Esophagus squamous epithelium (tissue), 5 donors: ENCODE measurements at places on chromosomes 4 and X. TPM values are rescaled to one million over a fixed set of nuclear protein-coding genes. Genes with fewer than 3 reads are reported as not detected.

- no peak for DNase-seq
Measured at GRCh38 chr4:83644677-83645659, 109.1 kb downstream of the GPAT3 start.

- DNase-seq: no peak
Measured at GRCh38 chrX:19684311-19684710, 169.0 kb upstream of the MAP3K15 start.

GPRASP2 gene
- 10.1 TPM for total RNA-seq

DNA sequence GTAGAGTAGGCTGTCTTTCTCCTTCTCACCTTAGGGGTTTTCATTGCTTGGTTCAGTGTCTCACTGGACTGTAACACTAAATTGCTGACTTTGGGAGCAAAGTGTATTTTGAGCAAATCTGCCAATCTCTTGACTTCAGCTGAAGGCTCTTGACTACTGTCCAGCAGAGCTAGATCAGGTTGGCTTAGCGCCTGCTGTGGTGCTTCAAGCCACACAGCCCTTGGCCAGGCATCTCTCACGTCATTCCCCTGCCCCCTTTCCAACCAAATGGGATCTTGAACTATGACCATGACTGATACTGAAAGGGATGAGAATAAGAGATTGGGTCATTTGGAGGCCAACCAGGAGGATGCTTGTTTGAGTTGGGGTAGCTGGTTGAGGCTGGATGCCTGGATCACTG lies 4.8 kb downstream of the SLC16A2 start:
- no peak for DNase-seq

GPC3 gene
- 0.44 TPM for total RNA-seq

RHOH gene
- 5.0 TPM for total RNA-seq

MUC7 gene
- not detected for total RNA-seq

GRCh38 chr4:177511611-177512010 lies 69.4 kb upstream of the AGA start:
- DNase-seq: no peak

GRCh38 chrX:43349363-43349762 lies 306.7 kb upstream of the MAOA start:
- DNase-seq: no peak

ATP11C gene
- 16.5 TPM for total RNA-seq

CENPVL2 gene
- not detected for total RNA-seq

GRCh38 chr4:153281476-153281875 lies 63.0 kb upstream of the MND1 start:
- no peak for DNase-seq

GRCh38 chrX:102650903-102651241 lies 411 bp upstream of the GPRASP1 start:
- DNase-seq: no peak

GRCh38 chr4:123555807-123556273 lies 159.2 kb downstream of the SPRY1 start:
- no peak for DNase-seq

ZNF157 gene
- 0.19 TPM for total RNA-seq

DNA sequence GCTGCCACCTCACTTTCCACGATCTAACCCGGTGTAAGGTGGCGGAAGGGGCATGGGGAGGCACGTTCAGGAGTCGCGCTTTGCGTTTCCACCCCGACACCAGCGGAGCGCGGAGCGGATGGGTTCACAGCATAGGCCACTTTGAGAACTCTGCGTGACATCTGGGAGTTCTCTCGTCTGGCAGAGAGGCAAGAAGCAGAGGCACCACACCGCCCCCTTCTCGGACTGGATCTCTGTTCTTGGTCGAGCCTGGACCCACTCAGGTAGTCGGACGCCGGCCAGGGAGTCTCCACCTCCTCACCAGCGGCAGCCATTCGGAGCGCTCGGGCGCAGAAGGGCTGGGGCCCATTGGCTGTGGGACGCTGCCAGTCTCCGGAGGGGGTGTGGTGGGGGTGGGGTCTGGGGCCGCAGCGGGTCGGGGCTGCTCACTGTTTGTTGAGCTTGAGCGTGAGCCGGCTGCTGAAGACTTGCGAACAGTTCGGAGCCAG lies at the start of gene DACH2:
Gene DACH2 (plus strand): TSS at position 428 of the 488 bp plus-strand sequence.
- no peak for DNase-seq

DNA sequence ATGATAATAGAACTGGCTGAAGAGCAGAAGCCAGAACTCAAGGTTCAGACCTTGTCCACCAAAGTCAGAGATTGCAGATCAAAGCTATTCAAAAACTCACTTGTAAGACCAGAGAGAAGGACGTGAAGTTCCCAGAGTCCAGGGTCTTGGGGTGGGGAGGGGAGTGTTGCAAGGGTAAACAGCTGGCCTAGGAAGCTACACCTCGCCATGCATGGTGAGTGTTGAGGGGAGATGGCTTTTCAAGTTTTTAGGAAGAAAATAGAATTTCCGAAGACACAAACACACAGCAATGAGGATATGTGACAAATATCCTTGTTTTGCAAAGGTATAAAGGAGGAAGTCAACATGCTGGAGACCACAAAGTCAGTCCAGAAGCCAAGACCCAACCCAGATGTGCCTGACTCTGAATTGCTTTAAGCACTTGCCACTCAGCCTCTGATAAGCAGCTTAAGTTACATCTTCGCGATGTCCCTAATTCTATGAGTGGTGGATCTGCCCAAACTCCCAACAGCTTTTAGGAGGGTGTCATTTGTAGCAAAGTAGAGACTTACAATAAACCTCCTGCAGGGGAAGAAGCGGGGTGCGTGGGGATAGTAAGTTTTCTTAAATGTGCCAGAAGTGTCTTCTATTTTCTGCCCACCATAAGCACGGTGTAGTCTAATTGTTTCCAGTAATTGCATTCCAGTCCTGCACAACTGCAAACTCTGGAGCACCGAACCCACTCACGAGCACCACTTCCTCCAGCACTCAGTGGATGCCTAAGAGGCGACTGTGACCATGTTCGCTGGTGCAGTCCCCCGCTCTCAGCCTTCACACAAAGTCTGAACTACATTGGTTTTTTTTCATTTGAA lies 26.5 kb downstream of the HAND2 start:
- DNase-seq: no peak

GRCh38 chr4:6586715-6587325 lies 11.8 kb downstream of the MAN2B2 start:
- DNase-seq: no peak

GRCh38 chr4:38311495-38312126 lies 351.4 kb downstream of the PTTG2 start:
- DNase-seq: no peak

NXF3 gene
- not detected for total RNA-seq

DNA sequence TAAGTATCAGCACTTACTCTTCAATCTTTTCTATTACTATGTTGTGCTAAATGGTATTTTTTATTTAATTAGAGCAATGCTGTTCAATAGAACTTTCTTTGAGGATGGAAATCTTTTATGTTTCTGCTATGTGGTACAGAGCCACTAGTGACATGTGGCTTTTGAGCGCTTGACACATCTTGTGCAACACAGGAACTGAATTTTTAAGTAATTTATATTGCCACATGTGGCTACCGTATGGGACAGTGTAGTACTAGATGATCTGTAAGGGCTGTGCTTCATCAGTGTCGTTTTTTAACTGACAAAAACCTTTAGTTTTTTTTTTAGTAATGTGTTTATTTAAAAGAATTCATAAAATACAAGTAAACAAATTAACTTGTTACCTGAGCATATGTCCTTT lies 22.4 kb downstream of the HPRT1 start:
- DNase-seq: no peak

GRCh38 chr4:30402276-30402675 lies 317.9 kb upstream of the PCDH7 start:
- DNase-seq: no peak

DNA sequence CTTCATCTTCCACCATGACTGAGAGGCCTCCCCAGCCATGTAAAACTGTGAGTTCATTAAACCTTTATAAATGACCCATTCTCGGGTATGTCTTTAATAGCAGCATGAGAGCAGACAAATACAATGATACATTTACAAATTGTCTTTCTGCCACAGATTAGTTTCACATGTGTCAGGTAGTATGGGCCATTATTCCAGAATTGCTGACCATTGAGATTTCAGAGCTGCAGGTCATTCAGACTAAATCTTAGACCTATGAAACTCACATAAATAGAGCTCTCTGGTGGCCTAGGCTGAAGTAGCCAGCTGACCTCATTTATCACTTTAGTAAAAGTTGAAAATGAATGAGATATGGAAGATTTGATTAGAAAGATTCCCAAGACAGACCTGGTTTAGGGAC lies 105.8 kb downstream of the FIP1L1 start:
- no peak for DNase-seq

DNA sequence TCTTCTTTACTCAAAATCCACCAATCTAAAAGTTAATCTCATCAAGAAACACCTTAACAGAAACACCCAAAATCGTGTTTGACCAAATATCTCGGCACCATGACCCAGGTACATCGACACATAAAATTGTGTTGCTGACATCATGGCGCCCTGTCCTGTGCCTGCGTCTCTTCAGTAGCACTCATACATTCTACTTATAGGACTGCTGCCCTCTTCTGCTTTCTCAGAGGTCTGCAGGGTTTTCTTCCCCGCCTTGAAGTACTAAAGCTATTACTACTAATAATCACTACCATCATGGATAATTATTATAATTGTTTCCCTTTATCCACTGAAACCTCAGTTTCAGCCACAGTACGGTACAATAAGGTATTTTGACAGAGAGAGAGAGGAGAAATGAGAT lies 1403.1 kb upstream of the TENM3 start:
- no peak for DNase-seq

GALNTL6 gene
- total RNA-seq: not detected

ZAR1 gene
- not detected for total RNA-seq

- DNase-seq: no peak
Measured at GRCh38 chr4:160235285-160235684, 1132.4 kb downstream of the RAPGEF2 start.

DNA sequence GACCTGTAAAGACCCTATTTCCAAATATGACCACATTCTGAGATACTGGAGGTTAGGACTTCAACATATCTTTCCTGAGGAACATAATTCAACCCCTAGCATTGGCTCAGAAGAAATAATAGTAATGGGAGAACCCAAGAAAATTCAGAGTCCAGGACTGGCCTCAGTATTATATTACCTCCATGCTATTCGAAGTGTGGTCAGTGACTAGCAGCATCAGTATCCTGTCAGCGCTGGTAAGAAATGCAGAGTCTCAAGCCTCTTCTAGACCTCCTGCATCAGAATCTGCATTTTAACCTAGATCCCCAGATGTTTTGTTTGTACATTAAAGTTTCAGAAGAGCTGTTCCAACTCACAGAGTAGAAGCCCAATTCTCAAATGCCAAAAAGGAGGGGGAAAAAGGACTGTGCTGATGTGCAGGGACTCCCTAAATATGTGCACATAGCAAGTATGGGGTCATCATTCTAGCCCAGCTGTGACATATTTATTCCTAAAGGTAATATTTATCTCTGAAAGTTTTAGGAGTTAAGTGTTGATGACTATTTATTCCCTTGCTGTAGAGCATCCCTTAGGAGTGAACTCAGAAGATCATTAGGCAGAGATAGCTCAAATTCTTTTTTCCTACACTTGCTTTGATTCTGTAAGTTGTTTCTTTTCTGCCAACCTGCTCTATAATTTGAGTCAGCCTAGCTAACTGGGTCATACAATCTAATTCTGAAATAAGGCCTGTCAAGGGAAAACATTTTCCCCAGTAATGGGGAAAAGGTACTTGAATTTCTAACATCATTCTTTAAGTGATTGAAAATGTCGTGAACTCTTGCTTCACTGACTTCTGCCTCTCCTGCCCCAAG lies 361.9 kb downstream of the ARHGAP24 start:
- DNase-seq: no peak

IL2 gene
- total RNA-seq: not detected

GRCh38 chrX:115972717-115973116 lies 197.8 kb upstream of the AGTR2 start:
- DNase-seq: no peak

DNA sequence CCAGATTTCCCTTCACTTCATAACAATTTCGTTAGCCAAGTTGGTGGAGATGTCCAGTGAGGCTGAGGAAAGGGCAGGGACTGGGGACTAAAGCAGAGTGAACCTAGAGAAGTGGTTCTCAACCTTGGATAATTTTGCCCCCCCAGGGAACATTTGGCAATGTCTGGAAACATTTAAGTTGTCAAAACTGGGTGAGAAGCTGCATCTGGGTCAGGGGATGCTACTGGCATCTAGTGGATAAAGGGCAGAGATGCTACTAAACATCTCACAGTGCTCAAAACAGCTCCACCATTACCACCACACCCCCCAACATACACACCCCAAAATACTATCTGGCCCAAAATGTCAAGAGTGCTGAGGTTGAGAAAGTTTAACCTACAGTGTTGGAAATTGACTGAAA lies 32.0 kb upstream of the FGF16 start:
- no peak for DNase-seq

GRCh38 chr4:27009539-27009938 lies 148.9 kb downstream of the STIM2 start:
- no peak for DNase-seq

DNA sequence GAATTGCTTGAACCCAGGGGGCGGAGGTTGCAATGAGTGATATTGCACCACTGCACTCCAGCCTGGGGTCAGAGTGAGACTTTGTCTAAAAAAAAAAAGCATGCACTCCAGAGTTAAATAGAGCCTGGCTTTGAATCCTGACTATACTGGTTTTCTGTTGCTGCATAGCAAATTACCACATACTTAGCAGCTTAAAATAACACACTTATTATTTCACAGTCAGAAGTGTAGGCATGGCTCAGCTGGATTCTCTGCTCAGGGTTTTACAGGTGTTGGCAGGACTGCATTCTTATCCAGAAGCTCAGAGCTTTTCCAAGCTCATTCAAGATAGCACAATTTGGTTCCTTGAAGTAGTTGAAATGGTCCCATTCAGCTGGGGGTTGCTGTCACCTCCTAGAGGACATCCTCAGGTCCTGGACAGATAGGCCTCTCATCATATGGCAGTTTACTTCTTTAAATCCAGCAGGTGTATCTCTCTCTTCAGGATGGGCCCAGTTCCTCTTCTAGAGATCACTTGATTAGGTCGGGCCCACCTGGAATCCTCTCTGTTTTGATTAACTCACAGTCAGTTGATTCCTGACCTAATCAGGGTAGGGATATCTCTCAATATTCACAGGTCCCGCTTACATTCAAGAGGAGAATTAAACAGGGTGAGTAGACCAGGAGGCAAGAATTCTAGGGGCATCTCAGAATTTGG lies 26.8 kb downstream of the DOCK11 start:
- DNase-seq: no peak

DNA sequence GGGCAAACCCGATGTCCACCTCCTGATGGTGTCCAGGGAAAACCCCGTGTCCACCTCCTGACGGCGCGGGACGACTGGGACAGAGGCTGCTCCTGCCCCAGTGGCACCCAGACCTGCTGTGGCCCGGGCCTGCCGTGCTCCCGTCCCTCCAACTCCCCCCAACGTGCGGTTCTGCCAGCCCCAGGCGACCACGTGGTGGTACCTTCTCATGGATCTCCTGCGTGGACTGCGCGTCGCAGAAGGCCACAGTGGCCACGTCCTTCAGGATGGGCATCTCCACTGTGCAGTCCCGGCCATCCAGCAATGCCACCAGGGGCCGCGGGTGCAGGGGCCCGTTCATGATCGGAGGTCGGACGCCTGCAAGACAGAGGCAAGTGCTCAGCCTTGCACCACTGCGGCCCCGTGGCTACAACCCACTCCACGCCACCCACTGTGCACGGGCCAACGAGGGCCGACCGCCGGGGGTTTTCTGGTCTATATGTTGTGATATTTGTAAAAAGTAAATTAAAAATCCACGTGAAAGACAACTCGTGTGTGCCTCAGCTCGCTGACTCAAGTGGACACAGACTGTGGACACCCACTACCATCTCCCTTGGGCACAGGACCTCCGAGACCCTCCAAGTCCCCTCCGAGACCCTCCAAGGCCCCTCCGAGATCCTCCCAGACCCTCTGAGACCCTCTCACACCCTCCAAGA lies 10.8 kb downstream of the CTBP1 start:
- DNase-seq: no peak

ZXDA gene
- total RNA-seq: 1.3 TPM

- no peak for DNase-seq
Measured at GRCh38 chr4:24516926-24517325, 67.4 kb downstream of the DHX15 start.

FAM241A gene
- total RNA-seq: 4.4 TPM
